Kidney glomerular epithelial cell (primary cell): ENCODE measurements at places on chromosomes 13 and 19.

DNA sequence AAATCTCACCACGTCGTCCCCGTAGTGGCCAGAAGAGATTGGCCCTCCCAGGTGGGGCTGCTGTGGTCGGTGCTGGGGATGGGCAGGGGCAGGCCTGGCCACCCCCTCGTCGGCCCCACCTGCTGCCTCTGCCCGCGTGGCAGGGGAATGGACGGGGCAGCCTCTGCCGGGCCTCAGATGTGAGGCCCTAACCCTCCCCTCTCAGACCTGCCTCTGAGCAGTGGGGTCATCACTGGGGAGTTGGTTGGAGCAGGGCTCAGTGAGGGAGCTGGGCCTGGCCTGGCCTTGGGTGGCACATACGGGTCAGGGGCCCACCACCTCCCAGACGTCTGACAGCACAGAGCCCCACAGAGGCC lies 41.5 kb downstream of the MCF2L start:
- DNase-seq: no peak

DNA sequence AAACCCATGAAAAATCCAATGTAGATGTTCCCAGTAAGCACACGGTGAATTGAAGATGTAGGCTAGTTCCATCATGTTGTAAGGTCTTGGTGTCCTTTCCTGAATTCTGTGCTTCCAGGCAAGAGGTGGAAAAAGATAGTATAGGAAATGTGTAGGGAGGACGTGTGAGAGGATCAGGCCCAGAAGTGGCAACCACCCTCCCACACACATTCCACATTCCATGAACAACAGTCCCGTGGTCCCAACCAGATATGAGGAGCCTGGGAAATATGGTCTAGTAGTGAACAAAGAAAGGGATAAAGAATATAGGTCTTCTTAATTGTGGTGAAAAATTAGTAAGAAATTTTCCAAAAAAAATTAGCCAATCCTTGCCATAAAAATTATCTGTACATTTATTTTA lies 1254.2 kb upstream of the SLC10A2 start:
- DNase-seq: no peak

DNA sequence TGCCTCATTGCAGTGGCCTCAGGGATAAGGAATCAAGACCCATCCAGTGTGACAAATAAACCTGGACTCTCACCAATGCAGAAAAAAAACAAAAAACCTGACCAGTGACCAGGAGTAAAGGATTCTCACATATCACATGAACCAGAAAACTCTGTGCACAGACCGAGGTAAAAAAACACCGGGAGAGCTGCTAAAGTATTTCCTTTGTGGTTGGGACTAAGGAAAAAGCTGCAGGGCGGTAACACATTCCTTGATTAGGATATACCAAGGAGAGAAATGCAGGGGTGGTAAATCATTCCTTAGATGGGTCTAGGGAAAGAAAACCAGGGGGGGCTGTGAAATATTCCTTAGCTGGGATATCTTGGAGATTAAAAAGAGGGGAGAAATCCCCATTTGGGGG lies 64.8 kb upstream of the ZNF85 start:
- no peak for DNase-seq

DNA sequence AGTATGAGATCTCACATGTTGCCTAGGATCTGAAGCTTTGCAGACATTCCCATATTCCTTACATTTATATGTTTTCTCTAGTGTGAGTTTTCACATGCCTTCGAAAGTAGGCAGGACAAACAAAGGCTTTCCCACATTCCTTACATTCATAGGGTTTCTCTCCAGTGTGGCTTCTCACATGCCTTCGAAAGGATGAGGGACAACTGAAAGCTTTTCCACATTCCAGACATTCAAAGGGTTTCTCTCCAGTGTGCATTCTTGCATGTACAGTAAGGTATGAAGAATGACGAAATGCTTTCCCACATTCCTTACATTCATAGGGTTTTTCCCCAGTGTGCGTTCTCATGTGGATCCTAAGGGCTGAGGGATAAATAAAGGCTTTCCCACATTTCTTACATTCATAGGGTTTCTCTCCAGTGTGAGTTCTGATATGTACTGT lies 14.2 kb downstream of the ZNF699 start:
- DNase-seq: no peak

DNA sequence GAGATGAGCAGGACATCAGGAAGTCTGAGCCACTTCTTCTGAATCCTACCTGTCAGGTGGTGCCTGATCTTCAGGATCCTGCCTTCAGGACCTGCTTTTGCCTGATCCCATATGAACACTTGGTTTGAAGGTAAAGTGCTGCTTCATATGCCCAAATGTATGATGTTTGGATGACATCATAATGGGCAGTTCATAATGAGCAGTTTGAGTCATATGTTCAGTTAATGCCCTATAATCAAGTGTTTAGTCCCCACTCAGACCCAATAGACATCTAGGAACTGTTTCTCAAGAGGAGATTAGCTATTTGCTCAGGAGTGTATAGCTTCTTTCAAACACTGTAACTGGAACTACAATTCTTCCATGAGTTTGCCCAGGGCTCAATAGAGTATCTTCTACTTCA lies 58.8 kb downstream of the POLR1D start:
- no peak for DNase-seq

DNA sequence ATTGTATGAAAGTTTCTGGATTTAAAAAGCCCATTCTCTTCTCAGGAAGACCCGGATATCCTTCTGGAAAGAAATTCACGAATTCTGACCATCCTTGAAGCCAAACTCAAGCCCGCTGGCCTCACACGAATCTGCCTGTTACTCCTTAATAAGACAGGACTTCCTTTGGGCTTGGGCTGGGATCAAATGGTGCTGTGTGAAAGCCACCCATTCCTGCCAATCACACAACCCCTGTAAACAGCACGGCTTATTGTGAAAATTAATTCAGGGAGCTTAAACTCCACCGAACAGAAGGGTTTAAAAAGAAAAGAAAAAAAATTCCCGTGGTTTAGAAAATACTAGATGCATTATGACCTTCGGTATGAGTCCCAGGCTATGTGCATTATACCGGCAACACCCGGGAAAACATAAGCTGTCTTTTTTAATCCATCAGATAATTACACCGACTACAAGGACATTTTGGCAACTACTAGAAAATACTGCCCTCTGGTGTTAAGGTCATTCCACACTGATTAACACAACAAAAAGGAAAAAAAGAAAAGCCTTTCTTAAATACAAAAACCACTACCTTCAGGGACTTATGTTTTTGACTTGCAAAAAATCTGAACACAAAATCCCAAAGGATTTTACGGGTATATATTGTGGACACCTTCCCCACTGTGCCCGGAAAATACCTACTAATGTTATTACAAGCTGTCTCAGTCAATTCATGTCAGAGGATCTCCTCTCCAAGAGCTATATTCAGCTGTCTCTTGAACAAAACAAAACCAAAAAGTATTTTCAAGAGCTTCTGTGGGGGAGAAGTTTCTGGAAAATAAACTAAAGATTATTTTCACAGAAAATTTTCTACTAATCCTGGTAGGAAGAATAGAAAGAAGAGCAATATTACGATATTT lies 76.0 kb upstream of the LSM14A start:
- DNase-seq: peak; percentile 40

GRCh38 chr19:12749938-12750521 lies 1.6 kb upstream of the BEST2 start:
- DNase-seq: no peak

DNA sequence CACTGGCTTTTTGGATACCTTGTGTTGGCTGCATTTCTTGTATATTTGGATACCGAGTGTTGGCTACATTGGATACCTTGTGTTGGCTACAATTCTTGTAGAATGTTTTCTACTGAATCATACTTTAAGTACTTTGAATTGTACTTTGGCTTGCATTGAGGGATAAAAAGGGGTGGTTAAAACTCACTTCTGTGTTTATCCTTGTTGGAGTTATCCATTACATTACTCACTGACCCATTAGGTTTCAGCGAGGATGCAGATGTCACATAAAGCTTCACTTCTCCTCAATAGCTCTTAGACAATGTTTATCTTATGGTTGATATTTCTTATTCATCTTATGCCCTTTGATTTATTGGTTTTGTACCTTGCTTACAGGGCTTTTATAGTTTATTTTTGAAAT lies 43.1 kb downstream of the PDS5B start:
- DNase-seq: no peak

DNA sequence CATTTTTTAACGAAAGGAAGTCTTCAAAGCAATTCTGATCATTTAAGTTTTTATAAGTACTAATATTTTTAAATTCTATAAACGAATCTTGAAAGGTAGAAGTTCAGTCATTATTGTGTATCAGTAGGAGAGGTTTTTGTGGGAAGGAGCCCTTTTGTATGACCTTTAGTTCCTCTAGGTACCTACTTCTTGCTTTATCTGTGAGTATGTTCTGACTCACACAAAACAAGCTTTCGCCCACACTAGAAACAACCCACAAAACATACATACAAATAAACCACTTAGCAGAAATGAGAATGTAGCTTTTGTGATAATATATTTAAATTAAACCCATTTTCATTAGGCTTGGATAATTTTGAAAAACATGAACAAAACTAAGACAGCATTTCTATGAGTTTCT lies 27.8 kb downstream of the ERCC5 start:
- DNase-seq: no peak

- DNase-seq: no peak
Observed at GRCh38 chr19:15456871-15457700, 7.3 kb downstream of the RASAL3 start.

DNA sequence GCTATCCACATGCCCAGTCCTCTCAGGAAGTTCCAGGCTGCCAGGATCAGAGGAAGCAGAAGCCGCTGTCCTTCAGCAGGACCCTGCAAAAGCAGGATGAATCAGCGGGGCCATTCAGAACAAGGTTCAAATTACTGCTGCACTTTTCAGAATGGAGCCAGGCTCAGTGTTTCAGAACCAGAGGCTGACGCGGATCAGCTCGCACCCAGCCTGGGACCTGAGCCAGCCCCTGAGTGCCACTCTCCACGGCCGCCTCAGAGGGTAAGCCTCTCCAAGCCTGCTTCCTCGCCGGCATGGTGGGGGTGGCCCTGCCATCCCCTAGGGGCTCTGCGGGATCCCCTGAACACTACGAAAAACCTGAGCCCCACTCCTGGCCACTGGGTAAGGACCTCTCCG lies 24.7 kb downstream of the RASA3 start:
- no peak for DNase-seq

GRCh38 chr13:101424381-101425155 lies 8.3 kb upstream of the NALCN start:
- DNase-seq: no peak

DNA sequence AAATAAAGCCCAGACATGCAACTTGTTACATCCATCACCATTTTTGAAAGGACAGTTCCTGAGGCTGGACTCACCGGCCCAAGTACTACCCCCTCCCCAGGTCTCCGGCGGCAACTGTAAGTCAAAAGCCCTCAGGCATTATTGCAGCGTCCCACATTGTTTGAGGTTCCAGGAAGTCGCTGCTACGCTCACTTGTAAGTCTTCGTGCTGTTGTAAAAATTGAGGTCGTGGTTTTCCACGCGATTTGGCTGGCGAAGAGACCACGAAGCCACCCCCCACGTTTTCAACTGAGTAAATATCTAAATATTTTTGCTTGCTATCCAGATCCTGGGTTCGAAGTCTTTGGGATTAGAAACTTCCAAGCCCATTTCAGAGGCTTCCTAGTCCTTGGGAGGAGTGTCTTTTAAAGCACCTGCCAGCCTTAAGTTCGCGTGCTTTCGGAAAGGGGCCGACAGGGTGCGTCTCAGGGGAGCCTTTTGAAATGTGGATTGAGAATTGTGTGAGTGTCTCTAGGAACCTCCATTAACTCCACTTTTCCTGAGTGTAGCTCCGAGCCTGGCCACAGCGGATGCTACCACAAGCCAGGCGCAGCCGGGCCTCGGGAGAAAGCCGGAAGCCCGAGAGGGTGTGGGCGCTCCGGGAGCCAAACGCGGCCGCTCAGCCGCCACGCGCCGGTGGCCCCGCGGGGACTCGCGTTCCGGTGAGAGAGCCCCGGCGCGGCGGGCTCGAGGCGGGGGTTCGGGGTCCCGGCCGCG lies 434 bp upstream of the FNDC3A start:
- DNase-seq: peak; percentile 69

- no peak for DNase-seq
Observed at GRCh38 chr13:97273341-97273831, 51.3 kb downstream of the MBNL2 start.

DNA sequence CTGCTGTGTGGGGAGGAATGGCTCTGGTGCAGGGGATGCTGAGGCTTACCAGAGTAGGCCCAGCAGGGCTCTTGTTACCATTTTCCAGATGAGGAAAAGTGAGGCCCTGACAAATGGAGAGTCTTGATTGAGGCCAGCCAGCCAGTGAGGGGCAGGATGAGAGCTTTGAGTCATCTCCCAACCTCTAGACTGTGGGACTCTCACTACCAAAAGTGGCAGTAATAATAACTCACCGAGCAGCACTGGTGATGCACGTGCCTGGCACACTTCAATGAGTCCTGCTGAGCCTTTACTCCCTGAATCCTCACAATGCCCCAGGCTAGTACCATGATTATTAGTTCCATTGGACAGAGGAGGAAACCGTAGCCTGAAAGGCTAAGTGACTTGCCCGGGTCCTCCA lies 7.8 kb downstream of the CIC start:
- DNase-seq: peak; percentile 6

- no peak for DNase-seq
Observed at GRCh38 chr19:10086591-10087192, 575 bp downstream of the SHFL start.

GRCh38 chr19:19179548-19180441 lies 9.7 kb upstream of the MEF2B start:
- no peak for DNase-seq

DNA sequence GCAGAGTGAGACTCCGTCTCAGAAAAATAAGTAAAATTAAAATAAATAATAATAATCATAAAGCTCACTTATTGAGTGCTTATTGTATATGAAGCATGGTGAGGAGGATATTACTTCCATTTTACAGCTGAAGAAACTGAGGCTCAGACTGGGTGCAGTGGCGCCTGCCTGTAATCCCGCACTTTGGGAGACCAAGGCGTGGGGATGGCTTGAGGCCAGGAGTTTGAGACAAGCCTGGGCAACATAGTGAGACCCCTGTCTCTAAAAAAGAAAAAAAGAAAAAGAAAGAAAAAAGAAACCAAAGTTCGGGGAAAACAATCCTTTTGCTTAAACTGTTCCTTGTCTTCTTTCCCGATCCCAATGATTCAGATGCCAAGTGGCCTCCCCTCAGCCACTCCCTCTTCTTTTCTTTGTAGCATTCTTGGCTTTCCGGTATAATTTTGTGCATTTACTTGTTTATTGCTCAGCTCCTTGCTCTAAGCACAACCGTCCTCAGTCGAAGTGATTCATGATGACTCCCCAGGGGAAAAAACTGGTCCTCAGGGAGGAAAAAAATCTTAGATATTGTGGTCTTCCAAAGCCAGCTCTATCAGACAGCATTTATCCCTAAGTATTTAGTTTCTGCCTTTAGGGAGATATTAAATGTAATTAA lies 965 bp upstream of the EIF3G start:
- DNase-seq: no peak

GRCh38 chr13:35630551-35631275 lies 154.2 kb upstream of the MAB21L1 start:
- DNase-seq: peak; percentile 40
